ENCODE measurements at places on chromosomes 2 and 18.

- DNase-seq: no peak
Measured at GRCh38 chr2:10831400-10831985, 18.9 kb upstream of the PDIA6 start.

DNA sequence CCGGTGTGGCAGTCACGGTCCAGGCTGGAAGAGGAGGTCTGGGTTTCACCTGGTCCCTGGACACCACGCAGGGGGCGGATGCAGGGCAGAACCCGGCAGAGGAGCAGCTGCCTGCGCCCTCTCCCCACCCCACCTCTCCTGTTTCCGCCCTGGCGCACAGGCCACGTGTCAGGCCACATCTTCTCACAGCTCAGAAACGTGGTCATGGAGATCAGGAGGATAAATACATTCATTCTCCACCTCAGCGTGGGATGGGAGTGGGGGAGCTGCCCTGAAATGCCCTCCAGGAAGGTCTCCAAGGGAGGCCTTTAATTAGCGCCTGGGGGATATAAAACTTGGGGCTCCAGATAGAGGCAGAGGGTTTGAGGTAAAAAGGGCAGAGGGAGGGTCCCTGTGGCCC lies 142.0 kb downstream of the KCTD1 start:
- no peak for DNase-seq

GRCh38 chr2:223032187-223033142 lies 19.5 kb upstream of the KCNE4 start:
- DNase-seq: no peak

- DNase-seq: no peak
Measured at GRCh38 chr2:10101491-10101890, 21.0 kb upstream of the RRM2 start.

- no peak for DNase-seq
Measured at GRCh38 chr2:25378731-25379490, 37.2 kb upstream of the DNMT3A start.

Measured in stimulated activated CD4-positive, alpha-beta T cell treated with anti-CD3 and anti-CD28 coated beads, Interleukin-2, amount 100 ng/mL, for 4 hours (primary cell).